ENCODE measurements at places on chromosomes 16 and 17.

DNA sequence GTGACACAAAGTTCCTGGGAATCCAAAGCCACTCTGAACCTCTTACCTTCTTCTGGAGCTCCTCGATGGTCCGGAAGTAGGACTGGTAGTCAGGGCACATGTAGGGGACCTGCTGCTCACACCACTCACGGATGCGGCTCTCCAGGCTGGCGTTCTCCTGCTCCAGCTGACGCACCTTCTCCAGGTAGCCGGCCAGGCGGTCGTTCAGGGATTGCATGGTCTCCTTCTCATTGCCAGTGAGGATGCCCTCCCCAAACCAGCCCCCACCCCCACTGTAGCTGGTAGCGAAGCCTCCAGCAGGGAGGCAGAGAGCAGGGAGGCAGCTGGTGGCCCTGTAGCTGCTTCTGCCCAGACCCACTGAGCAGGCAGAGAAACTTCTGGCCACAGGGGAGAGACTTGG is 370 bp downstream of the KRT35 start:
- no peak for DNase-seq

GRCh38 chr17:42678951-42679491 is 2.2 kb upstream of the PLEKHH3 start:
- peak; percentile 74 for DNase-seq

GRCh38 chr17:2053380-2054261 is 1.3 kb upstream of the HIC1 start:
- DNase-seq, result peak; percentile 82

GRCh38 chr16:35352431-35352830 is 1893.0 kb downstream of the TP53TG3F start:
- no peak for DNase-seq

GRCh38 chr17:29867643-29868181 is 62.3 kb downstream of the SSH2 start:
- no peak for DNase-seq

- DNase-seq, result no peak
Measured at GRCh38 chr17:60823515-60823914, 145.9 kb downstream of the BCAS3 start.

DNA sequence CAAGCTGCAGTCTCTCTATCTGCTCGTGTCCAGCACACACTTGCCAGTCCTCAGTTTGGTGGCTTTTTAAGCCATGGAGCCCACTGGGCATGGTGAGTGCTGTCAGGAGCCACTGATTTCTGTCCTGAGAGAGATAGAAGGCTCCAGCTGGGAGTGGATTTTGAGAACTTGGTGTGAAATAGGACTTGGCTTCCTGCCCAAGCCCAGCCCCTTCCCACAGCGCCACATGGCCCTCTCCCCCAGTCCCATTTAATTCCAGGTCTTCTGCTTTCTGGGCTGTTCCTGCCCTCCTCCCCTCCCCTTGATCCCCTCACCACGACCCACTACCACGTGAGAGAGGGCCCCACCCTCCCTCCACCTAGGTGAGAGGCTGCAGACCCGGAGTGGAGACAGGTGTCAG is 14.4 kb upstream of the ABCC3 start:
- no peak for DNase-seq
